ENCODE measurements at places on chromosomes 5 and 9.

- no peak for DNase-seq
These were observed 24.7 kb upstream of the STX17 start for GRCh38 chr9:99881769-99882168.

GRCh38 chr9:131275332-131276093 lies 797 bp downstream of the FAM78A start:
- DNase-seq, result no peak

GRCh38 chr5:174720612-174721529 lies 3.5 kb upstream of the MSX2 start:
- DNase-seq, result no peak

DNA sequence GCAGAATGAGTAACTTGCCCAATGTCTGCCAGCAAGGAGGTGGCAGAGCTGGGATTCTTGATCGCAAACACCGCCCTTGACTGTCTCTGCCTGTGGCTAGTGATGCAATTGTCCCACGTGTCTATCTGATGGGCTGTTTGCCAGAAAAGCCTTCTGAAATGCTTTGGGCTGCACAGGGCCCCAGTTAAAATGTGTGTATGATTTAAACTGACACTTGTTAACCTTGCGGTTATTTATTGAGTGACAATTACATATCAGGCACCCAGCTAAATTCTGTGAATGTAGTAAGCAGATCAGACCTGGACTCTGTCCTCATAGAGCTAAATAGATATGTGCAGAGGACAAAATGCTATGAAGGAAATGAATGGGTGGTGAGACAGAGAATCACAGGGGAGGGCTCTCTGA lies 11.6 kb upstream of the IL12B start:
- DNase-seq, result no peak

GRCh38 chr5:80092486-80093107 lies 57.4 kb downstream of the THBS4 start:
- DNase-seq, result no peak

GRCh38 chr5:39190311-39191102 lies 28.9 kb downstream of the FYB1 start:
- no peak for DNase-seq

- no peak for DNase-seq
These were observed 72.0 kb upstream of the PAPPA start for GRCh38 chr9:116081435-116082115.

GRCh38 chr5:9667906-9668305 lies 37.8 kb upstream of the TAS2R1 start:
- DNase-seq, result no peak

GRCh38 chr5:74103131-74104023 lies 477.4 kb downstream of the ARHGEF28 start:
- DNase-seq, result no peak

- peak; percentile 80 for DNase-seq
These were observed 58.1 kb downstream of the STARD4 start for GRCh38 chr5:111454198-111454622.

- DNase-seq, result no peak
These were observed 46.0 kb upstream of the SRFBP1 start for GRCh38 chr5:121915765-121916164.

GRCh38 chr5:11361768-11362167 lies 542.5 kb downstream of the CTNND2 start:
- no peak for DNase-seq

GRCh38 chr9:336039-336438 lies 121.4 kb downstream of the DOCK8 start:
- DNase-seq, result no peak

GRCh38 chr5:171340491-171340890 lies 31.4 kb downstream of the TLX3 start:
- DNase-seq, result no peak

GRCh38 chr5:179959641-179960040 lies 51.9 kb upstream of the TBC1D9B start:
- no peak for DNase-seq

- DNase-seq, result no peak
These were observed 324.0 kb downstream of the NDUFS4 start for GRCh38 chr5:53884417-53884816.

GRCh38 chr5:15160091-15160490 lies 288.5 kb upstream of the ANKH start:
- no peak for DNase-seq

GRCh38 chr9:38694676-38695075 lies 25.3 kb downstream of the FAM240B start:
- DNase-seq, result no peak

GRCh38 chr5:58452566-58453258 lies 7.2 kb downstream of the PLK2 start:
- no peak for DNase-seq

- DNase-seq, result no peak
These were observed 125.4 kb downstream of the PARP8 start for GRCh38 chr5:50791813-50792212.

- DNase-seq, result no peak
These were observed 2.0 kb upstream of the ZNF462 start for GRCh38 chr9:106860721-106861639.

DNA sequence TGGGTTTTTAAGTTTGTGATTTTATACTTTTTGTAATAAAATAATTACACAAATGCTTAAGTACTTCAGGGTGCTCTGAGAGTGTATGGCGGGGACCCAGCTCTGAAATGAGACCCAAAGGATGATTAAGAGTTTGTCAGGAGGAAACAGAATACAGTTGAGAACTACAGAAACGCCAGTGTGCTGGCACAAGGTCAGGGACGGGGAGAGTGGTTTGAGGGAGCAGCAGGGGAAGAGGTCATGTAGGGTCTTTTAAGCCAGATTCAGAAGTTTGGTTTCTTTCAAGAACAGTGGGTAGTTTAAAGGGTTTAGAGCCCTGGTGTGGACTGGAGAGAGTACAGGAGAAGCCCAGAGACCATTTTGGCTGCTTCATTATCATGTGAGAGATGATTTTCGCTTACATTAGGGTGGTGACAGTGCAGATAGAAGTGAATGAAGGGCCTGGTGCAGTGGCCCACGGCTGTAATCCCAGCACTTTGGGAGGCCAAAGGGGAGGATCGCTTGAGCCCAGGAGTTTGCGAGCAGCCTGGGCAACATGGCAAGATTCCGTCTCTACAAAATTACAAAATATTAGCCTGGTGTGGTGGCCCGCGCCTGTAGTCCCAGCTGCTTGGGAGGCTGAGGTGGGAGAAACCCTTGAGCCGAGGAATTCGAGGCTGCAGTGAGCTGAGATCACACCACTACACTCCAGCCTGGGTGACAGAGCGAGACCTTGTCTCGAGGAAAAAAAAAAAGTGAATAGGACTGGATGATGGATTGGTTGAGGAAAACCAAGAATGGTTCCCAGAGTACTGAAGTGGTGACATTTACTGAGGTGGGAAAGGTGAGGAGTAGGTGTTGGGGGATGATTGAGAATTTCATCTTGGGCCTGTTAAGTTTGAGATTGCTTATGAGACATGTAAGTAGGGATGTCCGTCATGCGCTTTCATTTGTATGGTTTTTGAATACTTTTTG lies 1.4 kb upstream of the ETF1 start:
- DNase-seq, result no peak

GRCh38 chr9:112917047-112917986 lies 26.6 kb upstream of the SLC46A2 start:
- DNase-seq, result no peak

- no peak for DNase-seq
These were observed 49.4 kb downstream of the AP3B1 start for GRCh38 chr5:78245136-78245535.

DNA sequence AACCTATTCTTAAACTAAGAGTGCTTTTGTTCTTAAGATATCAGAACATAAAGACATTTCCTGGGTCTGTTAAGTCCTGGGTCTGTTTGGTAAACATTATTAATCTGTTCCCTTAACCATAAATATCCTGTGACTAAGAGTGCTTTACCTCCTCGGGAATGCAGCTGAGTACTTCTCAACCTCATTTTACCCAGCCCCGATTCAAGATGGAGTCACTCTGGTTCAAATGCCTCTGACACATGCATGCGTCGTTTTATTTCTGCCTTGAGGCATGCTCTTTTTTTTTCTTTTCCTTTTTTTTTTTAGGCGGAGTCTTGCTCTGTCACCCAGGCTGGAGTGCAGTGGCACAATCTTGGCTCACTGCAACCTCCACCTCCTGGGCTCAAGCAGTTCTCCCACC lies 39.8 kb upstream of the FBXL17 start:
- no peak for DNase-seq

- peak; percentile 98 for DNase-seq
These were observed 54.4 kb downstream of the ATPSCKMT start for GRCh38 chr5:10195301-10195700.

DNA sequence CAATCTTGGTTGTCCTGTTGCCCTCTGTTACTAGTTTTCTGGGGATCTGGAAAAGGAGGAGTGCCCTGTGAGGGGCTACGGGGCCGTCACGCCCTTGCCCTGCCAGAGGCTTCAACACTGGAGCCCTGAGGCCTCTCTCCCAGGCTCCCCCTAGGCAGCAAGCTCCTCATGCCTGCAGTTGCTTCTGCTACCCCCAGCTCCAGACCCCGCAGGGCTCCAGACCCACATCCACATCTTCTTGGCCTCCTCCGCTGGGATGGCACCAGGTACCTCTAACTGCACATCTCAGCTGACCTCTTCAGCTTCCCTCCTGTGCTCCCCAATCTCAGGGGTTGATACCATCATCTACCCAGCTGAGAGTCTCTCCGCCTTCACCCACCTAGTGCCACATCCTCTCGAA lies 116.0 kb downstream of the ZNF354C start:
- DNase-seq, result no peak

GRCh38 chr9:20684875-20685696 lies 1.0 kb downstream of the FOCAD start:
- no peak for DNase-seq

- DNase-seq, result no peak
These were observed 86.7 kb downstream of the PHF2 start for GRCh38 chr9:93662952-93663572.

- no peak for DNase-seq
These were observed 17.9 kb upstream of the SCGB3A2 start for GRCh38 chr5:147860641-147861025.

DNA sequence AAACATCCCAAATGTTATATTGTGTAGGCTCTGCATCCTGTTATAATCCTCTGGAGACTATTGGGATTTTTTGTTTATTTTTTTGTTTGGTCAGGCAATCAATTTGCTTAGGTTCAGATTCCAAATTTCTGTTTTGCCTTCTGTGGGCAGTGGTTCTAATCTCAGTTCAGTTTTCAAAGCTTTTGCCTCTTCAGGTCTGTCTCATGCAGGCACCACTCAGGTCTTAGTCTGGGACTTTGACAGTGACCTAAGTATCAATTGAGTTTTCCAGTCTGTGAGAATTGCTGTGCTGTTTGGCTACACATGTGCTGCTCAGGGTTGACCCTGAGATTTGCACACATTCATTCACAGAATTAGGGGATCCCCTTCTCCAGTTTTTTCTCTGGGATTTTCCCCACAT lies 14.1 kb downstream of the SNX2 start:
- no peak for DNase-seq

- DNase-seq, result no peak
These were observed 120.9 kb downstream of the WNK2 start for GRCh38 chr9:93304574-93305496.

DNA sequence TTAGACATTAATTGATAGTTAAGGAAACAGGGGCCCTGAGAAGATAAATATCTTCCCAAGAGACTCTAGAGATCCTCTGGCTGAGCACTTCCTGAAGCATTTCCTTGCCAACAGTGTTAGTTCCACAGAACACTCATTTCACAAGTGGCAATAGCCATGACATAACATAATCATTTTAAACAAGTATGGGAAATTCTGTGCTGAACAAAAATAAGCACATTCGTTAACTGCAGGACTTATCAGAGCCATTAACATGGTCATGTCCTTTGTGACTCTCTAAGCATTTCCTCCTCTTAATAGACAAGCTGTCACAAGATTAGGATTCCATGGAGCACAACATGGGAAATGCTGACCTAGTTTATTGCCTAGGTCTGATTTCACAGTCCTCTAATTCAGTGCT lies 184.9 kb downstream of the SNX18 start:
- DNase-seq, result no peak

- peak; percentile 11 for DNase-seq
These were observed 71.0 kb downstream of the NREP start for GRCh38 chr5:111685969-111686368.

- no peak for DNase-seq
These were observed 5.0 kb downstream of the MAMDC4 start for GRCh38 chr9:136857166-136857565.

DNA sequence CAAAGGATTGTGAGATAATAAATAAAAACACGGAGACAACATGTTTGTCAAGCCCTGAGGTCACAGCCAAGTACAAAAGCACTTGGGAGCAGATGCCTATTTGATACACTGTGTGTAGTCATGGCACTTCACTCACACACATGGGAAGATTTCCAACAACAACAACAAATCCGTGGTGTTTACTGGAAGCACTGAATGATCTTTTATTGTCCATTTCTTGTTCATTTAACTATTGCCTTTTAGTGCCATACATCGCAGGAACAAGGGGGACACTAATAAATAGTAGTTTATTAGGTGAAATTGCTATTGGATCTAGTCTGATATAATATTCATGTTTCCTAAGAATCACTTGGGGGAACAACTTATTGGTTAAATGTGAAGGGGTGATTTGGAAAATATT lies 20.4 kb upstream of the GDNF start:
- no peak for DNase-seq

DNA sequence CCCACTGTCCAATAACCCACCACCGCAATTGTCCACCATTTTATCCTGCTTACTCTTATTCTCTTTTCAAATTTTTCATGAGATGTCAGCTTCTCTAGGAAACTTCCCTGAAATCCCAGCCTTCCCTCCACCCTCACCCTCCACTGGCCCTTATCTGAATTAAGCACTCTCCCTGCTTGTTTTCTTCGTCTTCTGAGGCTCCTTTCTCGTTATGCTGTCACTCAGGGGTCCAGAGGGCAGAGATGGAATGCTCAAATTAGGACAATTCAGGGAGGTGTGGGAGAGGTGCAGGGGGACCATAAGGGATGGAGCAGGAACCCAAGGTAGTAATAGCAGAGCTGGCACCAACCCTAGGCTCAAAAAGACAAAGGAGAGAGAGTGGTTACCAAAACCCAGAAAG lies 5.0 kb upstream of the DAPK1 start:
- no peak for DNase-seq
